HAP-1 (cell line): ENCODE measurements at places on chromosomes 6 and 20.

GRCh38 chr6:154234019-154234772, 122.4 kb downstream of the IPCEF1 start:
- DNase-seq: no peak

DNA sequence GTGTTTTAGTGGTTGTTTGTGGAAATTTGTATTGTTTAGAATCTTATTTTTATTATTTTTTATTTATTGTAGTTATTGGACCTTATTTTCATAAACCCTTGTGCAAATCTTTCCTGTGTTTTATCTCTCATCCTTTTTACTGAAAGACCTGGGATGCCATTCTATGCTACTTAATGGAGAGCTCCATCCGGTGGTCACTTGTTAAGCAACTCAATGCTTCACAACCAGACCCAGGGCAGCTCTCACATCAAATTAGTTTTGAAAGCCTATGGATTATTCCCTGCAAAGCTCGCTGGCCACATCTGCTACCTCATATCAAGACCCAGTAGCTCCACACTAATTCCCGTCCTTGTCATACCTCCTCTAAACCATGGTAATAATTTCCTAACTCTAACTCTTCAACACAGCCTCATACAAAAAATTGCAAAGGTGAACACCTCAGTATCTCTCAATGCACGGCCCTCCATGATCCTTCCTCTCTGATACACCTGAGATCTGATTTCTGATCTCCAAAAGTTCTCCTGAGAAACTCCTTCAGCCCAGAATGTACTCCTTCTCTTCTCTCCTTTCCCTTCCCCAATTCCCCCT, 296.6 kb upstream of the MANEA start:
- no peak for DNase-seq

DNA sequence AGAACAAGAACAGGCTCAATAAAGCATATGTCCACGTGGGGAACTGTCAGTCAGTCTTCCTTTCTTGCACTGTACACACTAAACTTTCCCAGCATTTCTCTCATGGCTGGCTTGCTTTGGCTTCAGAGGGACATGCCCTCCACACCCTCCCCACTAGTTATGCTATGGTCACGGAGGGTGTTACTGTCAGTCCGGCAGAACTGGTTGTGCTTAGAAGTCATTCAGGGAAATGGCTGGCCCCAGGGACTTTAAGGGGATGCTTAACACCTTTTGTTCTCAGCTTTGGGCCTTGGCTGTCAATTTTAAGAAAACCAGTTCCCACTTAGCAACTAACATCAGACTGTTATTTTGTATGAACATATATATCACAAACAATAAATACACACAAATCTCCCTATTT, 55.1 kb downstream of the ELOVL5 start:
- DNase-seq: no peak

DNA sequence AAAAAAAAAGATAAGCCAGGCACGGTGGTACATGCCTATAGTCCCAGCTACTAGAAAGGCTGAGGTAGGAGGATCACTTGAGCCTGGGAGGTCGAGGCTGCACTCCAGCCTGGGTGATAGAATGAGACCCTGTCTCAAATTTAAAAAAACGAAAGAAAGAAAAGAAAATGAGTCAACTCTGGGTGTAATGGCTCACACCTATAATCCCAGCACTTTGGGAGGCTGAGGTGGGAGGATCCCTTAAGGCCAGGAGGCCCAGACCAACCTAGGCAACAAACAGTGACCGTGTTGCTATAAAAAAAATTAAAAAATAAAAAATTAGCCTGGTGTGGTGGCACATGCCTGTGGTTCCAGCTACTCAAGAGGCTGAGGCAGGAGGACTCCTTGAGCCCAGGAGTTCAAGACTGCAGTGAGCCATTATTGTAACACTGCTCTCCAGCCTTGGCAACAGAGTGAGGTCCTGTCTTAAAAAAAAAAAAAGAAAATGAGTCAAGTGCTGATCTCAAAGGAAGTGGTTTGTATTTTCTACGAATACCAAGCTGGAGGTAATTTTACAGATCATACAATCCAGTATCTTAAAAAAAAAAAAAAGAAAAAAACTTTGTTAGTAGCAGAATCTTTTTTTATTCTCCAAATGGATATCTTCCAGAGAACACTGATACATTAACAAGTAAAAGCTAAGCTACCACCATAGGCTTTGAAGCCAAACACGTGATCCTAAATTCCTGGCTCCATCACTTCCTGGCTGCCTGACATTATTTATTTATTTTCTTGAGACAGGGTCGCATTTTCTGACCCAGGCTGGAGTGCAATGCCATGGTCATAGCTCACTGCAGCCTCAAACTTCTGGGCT, 5.7 kb downstream of the COMMD7 start:
- no peak for DNase-seq

DNA sequence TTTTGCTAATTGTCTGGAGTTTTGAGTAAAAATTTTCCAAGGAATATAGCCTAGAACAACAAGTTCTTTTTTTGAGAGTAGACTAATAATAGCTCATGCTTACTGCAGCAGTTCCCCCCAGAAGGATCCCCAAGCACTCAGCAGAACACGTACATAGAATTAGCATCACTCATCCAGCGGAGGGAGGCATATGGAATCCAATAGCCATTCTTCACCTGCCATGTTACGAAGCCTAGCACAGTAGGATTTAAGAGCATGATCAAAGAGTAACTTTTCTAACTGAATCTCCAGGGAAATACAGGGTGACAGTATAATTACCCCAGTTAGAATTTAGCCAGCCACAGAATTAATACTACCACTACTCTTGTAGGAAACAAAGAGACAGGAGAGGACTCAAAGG, 511.7 kb upstream of the NOX3 start:
- no peak for DNase-seq

- no peak for DNase-seq
Observed at GRCh38 chr6:100382767-100383195, 81.9 kb downstream of the SIM1 start.

- DNase-seq: no peak
Observed at GRCh38 chr20:50592282-50593004, 82.3 kb downstream of the PTPN1 start.

DNA sequence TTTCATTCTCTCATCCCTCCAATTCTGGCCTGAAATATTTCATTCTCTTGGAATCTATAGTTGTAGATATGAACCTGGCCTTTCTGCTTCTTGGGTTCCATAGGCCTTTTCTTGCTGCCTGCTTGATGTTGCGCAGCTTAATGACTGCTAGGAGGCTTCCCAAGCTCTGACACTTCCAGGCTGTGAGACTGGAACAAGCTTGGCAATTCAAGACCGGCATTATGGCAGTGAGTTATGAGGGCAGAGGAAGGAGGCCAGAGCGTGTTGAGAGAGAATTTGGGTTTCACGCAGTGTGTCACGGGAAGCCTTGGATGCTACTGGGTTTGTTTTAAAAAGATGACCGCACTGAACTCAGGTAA, 948 bp upstream of the DNAJC5 start:
- no peak for DNase-seq

GRCh38 chr20:41116282-41116956, 20.9 kb upstream of the PLCG1 start:
- no peak for DNase-seq

DNA sequence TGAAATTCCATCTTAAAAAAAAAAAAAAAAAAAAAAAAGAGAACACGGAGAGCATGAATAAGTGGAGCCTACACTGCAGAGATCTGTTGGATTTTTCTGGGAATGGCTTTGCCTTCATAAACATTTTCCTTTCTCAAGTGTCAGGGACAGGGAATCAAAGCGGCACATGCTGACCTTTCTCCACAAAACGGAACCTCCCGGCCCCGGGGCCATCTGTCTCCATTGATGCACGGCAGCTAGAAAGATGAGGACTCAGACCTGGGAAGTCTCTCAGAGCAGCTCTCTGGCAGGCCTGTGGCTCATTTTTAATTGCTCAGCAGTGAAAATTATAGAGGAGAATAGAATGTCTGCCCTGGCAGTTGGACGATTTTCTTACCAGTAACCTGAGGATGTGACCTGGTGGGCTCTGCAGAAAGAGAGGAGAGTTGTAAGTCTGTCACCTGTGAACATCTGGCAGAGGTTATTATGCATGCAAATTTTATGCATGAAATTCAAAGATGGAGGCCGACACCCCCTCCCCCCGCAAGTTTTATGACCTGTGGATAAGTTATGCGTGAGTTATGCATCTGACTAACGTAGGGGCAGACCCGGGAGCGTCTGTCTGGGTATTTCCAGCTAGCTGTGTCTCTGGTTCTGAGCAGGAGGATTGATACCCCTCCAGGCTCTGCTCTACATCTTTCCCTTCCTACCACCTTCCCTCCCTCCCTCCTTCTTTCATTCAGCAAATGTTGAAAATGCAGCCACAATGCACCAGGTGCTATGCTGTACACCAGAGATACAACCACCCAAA, 352.5 kb downstream of the CDH26 start:
- no peak for DNase-seq

DNA sequence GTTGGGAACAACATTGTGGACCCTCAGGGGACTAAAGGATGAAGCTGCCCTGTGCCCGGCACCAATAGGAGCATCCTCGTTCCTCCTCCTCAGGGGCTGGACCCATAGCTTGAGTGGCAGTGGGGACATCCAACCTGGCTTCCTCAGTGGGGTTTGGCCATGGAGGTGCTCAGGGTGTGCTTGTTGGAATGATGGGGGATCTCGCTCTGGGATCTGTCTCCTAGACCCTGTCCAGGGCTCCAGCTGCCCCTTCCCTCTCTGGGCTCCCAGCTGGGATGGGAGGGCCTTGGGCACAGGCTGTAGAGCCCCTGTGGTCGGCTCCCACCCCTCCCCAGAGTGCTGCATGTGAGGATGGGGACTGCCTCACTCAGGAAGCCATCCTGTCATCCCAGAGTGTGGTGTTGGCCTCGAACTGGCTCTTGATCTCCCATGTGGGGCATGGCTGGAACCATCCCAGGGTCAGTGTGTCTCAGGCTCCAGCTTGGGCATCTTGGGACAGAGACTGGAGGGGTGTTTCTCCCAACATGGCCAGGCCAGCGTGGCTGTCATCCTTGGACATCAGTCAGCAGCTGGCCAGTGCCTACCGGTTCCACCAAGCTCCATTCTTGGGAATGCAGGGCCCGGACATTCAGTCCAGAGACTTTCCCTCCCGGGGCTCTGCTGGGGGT, 9.5 kb upstream of the MYT1 start:
- DNase-seq: no peak

DNA sequence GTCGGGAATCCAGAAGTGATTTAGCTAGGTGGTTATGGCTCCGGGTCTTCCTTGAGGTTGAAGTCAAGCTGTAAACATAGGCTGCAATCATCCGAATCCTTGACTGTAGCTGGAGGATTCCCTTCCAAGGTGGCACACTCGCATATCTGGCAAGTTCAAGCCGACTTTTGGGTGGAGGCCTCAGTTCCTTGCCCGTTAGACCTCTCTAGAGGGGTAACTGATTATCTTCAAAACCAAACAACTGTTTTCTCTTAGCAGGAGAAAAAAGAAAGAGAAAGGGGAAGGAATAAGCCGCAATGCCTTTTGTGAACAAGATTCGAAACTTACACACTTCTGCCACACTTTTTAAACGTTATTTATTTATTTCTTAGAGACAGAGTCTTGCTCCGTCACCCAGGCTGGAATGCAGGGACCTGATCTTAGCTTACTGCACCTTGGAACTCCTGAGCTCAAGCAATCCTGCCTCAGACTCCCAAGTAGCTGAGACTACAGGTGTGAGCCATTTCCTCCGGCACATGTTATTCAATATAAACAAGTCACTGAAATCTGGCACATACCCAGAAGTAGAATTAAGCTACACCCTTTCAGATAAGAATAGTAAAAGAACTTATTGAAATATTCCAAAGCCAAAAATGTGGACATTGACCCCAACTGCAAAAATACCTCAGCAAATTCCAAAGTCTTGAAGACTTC, 76.3 kb downstream of the HFE start:
- DNase-seq: no peak

- DNase-seq: no peak
Observed at GRCh38 chr6:97073903-97074302, 149.4 kb downstream of the KLHL32 start.

DNA sequence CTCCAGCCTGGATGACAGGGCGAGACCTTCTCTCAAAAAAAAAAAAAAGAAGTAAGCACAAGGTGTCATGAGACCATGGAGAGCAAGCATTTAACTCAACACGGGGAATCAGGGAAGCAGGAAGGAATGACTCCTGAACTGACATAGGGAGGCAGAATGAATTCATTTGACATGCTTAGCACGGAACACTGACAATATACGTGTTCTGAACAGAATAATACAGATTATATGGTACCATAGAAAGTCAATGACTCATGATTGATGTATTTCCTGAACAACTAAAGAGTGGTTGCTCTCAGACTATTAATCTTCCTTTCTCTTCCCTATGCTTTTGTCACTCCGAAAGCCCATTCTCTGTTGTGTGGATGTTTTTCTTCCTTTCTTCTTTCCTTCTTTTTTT, 20.7 kb upstream of the ASIP start:
- DNase-seq: peak; percentile 31

DNA sequence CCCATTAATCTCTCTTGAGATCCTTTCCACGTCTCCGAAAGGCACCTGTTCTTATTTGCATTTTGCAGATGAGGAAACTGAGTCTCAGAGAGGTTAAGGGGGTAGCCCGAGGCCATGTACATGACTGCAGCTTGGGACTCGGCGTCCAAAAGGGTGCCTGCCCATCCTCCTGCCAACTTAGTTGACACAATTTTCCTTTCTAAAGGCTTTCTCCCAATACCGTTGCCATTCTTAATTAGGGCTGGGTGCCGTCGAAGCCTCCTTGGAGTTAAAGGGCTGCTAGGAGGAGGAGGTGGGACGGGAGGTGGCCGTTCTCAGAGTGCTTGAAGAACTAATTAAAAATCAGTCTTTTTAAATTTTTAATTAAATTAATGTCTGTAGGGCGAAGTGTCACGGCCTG, 546 bp upstream of the PSMG4 start:
- no peak for DNase-seq

- DNase-seq: no peak
Observed at GRCh38 chr6:169454204-169454871, 200.7 kb upstream of the THBS2 start.

GRCh38 chr20:3165473-3166337, 6.0 kb upstream of the FASTKD5 start:
- DNase-seq: no peak

DNA sequence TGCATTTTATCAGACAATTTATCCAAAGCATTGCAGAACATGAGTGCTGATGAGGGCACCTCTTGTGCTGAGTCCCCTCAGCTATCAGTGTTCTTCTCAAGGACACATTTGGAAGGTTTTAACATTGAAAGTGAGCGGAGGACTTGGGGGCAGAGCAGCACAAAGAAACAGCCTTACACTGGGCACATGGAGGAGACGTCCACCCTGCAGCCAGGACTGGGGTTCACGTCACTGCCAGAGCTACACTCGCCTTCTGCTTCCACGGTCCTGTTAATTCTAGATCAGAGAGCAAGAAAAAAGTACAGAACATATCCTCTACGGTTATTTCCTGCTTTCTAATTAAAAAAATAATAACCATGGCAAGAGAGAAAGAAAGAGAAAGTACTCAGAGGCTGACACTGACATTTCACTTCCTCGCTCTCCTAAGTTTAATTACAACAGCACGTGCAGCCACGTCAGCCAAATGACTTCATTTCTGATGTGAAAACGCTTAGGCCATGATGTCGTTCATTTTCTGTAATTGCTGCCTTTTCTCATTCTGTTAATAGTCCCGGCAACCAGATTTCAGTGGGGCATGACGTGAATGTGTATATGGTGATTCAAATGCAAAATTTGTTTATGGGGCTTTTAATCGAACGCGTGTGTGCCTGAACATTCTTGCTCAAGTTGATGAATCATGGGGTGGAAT, 5.1 kb downstream of the PRND start:
- peak; percentile 56 for DNase-seq
